Esophagus muscularis mucosa (tissue), 4 donors: ENCODE measurements at places on chromosomes 16 and 17. TPM values are rescaled to one million over a fixed set of nuclear protein-coding genes. Genes with fewer than 3 reads are reported as not detected.

Gene TPSAB1
- 15.6 TPM for total RNA-seq

Gene CCDC102A
- total RNA-seq: 54.9 TPM

Gene KRT28
- total RNA-seq: not detected

Gene AARSD1
- total RNA-seq: 26.8 TPM

Gene CYB561
- 8.8 TPM for total RNA-seq

Gene CDK3
- 1.2 TPM for total RNA-seq

Gene SPATA22
- not detected for total RNA-seq

Gene DLX3
- not detected for total RNA-seq

Gene EDC4
- total RNA-seq: 70.9 TPM

Gene PLA2G10
- not detected for total RNA-seq

Gene CTRB2
- total RNA-seq: not detected

Gene RSKR
- 2.3 TPM for total RNA-seq
